ENCODE measurements at places on chromosomes 7 and 10.

DNA sequence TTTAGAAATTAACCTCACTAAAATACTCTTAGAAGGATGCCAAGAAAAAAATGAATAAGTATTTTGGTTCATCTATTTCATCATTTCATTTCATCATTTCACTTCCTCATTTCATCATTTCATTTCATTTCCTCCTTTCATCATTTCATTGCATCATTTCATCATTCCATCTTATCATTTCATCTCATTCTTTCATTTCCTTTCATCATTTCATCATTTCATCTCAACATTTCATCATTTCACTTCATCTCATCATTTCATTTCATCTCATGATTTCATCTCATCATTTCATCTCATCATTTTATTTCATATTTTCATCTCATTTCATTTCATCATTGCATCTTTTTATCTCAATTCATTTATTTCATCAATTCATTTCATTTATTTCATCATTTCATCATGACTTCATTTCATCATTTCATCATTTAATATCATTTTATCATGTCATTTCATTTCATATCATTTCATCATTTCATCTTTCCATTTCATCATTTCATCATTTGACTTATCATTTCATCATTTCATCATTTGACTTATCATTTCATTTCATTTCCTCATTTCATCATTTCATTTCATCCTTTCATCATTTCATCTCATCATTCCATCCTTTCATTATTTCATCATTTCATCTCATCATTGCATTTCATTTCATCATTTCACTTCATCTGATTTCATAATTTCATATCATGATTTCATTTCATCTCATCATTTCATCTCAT, 129.9 kb downstream of the ZNF92 start:
- DNase-seq = no peak

DNA sequence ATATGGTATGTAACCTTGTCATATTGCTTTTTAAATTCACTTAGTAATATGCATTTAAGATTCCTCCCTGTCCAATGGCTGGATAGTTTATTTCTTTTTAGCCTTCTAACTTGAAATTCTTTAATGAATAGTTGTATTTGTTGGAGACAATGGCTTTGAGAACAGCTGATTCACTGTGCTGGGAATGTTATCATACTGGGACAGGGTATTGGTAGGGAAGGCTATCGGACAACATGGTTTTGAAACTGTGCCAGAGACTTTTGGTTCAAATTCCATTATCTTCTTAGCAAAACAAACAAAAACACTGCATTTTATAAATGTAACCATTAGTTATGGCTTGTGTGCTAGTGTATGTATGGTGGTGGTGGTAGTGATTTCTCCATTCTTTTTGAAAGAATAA, 517.1 kb upstream of the ANKRD30A start:
- DNase-seq = no peak

GRCh38 chr7:102184303-102184702, 102.4 kb upstream of the SH2B2 start:
- no peak for DNase-seq

GRCh38 chr10:78976825-78977755, 91.7 kb upstream of the ZMIZ1 start:
- DNase-seq = no peak

DNA sequence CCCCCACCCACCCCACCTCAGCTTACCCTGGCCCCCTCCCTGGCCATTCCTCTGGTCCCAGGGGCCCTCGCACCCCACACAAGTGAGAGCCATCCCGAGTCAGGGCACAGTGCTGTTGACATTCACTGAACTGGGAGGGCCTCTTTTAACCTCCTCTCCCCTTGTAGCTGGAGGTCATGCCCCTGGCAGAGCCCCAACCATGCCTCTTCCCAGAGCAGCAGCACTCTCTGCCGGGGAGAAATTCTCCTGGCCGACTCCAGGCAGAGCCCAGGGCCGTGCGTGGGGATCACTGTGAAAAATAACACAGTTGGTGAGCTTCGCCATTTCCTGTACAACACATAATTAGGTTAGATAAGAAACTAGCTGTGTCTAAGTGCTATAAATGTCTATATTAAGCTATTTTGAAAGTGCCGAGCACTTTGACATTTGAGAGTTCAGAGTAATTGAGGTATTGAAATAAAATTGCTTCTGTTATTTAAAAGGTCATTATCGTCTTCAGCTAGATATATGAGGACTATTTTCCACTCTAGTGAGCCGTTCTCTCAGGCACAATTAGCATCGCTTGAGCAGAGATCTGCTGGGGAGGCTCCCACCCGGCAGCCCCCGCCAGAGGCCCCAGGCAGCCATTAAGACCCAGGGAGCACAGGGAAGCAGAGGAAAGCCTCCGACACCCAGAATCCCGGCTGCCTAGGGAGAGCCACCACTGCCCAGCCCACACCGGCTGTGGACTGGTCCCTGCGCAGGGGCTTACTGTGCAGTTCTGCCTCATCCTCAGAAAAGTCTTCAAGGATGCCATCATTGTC, 62.4 kb upstream of the LRRC18 start:
- DNase-seq = no peak

DNA sequence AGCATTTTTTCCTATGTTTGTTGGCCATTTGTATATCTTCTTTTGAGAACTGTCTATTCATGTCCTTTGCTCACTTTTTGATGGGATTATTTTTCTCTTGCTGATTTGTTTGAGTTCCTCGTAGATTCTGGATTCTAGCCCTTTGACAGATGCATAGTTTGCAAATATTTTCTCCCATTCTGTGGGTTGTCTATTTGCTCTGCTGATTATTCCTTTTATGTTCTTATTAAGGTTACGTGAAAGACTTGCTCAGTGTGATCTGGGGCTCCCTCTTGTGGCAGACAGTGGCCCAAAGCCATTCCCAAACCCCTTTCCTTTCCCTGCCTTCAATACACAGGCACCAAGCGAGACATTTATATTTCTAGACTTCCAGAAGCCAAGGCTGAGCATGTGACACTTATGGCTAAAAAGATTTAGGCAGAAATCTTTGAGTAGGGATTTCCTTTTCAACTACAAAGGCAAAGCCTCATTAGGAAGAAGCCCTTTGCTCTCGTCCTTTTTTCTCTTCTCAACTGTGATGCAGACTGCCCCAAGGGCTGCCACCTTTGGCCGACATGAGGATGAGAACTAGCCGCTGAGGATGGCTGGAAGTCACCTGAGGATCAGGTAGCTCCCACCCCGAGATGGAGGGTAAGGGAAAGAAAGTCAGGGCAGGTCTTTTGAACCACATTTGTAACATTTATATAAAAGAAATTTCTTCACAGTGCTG, 23.6 kb downstream of the ST8SIA6 start:
- peak; percentile 67 for DNase-seq

DNA sequence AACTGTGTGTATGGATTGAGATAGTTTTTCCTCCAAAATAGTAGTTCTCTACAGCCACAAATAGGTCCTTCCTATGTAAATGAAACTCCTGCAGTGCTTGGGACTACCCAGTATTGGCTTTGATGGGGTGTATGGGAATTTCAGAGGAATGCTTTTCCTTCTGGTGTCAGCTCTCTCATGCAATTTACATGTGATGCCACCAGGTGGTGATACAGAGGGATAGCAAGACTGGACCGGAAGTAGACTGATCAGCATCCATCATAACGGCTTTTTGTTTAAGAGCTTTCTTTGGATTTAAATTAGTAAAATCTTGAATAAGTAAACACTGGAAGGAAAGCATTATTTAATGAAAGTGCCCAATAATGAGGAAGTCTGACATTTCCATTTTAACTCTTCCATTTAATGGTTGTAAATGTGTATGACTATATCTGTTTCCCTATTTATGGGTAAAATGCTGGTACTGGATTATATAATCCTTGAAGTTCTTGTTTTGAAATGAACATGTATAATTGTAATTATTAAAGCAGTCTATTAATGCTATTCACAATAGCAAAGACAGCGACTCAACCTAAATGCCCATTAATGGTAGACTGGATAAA, 22.7 kb downstream of the DYNC1I1 start:
- DNase-seq = no peak

GRCh38 chr7:25642849-25643248, 414.6 kb upstream of the NPVF start:
- no peak for DNase-seq

- no peak for DNase-seq
Measured at GRCh38 chr10:24452030-24452429, 243.1 kb downstream of the KIAA1217 start.

- no peak for DNase-seq
Measured at GRCh38 chr10:125689955-125690569, 7.1 kb upstream of the TEX36 start.

DNA sequence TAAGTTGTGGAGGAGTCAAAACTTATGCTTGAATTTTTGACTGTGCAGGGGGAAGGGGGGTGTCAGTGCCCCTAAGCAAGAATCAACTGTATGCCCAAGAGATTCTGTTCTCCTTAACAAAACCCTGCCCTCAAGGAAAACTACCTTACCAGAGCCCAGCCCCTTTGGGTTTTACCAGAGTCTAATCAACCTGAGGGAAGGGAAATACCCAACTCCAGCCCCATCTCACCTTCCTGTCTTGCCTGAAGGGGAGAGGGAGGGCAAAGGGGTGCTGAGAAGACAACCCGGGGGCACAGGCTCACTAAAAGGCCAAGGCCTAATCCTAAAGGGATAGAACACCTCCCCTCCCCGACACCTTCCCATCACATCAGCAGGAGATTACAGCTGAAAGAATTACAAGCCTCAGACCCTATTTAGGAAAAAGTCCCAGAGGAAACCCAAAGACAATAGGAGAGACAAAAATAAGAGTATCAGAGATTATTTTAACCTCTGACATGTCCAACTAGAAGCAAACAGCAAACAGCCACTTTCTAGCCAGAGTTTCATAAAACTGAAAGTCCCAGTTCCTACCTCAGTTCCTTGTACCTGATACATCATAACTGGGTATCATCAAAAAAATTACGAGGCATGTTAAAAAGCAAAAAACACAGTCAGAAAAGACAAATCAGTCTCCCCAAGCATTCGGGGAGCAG, 26.8 kb upstream of the C7orf33 start:
- no peak for DNase-seq

GRCh38 chr7:131633342-131633843, 77.0 kb upstream of the PODXL start:
- peak; percentile 9 for DNase-seq

GRCh38 chr7:35359423-35359822, 105.5 kb upstream of the TBX20 start:
- DNase-seq = no peak

DNA sequence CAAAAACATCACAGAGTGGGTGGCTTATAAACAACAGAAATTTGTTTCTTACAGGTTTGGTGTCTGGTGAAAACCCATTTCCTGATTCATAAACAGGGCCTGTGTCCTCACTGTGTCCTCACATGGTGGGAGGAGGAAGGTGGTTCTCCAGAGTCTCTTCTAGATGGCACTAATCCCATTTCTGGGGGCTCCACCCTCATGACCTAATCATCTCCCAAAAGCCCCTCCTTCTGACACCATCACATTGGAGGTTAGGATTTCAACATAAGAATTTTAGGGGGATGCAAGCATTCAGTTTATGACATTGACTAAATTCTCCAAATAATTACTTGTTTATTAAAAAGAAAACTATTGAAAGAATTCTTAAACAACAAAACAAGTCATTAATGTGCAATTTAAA, 116.0 kb downstream of the CHN2 start:
- no peak for DNase-seq

GRCh38 chr7:149624006-149624405, 126.4 kb upstream of the ZNF746 start:
- DNase-seq = no peak

DNA sequence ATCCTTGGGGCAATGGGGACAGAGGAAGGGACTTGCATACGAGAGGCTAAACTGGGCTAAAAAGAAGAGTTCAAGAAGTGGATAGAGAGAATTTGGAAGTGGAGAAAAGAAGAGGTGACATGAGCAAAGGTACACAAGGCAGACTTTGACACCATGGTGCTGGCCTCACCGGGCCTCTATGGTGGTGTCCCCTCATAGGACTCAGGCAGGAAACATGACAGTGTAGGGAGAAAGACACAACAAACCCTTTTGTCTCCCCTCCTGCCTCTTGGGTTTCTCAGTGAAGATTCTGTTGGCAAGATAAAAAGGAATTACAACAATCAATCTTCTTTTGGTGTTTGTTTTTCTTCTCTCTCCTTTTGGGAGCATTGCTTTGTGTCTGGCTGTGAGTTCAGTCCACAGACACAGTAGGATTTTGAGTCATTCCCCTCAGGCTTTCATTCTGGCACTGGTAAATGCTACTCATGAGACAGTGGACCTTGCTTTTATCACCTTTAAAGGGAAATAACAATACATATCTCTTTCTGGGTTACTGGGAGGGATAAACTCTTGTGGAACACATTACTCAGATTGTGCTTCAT, 827.7 kb downstream of the TNS3 start:
- no peak for DNase-seq

GRCh38 chr7:82109288-82109687, 334.3 kb downstream of the CACNA2D1 start:
- peak; percentile 5 for DNase-seq

DNA sequence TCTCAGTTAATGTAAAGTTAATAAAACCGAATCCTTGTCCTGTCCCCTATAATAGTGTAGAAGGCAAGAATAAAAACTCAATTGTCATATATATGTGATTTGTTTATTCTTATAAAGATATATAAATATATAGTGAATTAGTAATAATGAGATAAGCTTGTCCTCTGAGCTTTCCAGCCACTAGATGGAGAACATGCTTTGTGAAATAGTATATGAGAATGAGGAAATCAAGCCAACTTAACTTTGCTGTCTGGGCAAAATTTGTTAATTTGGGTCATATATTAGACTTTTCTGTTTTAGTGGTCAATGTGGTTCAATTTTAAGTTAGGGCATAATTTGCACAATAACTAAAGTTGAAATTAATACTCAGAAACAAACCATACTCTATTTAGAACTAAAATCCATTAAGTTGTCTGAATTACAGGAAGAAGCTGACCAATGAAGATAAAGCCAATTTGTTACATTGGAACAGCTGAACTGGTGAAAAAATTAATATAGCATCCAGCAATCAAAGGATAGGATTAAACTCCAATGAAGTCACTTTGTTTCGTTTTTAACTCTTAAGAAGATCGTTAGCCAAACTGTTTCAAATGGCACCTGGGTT, 595.0 kb downstream of the ARL4A start:
- DNase-seq = peak; percentile 4

DNA sequence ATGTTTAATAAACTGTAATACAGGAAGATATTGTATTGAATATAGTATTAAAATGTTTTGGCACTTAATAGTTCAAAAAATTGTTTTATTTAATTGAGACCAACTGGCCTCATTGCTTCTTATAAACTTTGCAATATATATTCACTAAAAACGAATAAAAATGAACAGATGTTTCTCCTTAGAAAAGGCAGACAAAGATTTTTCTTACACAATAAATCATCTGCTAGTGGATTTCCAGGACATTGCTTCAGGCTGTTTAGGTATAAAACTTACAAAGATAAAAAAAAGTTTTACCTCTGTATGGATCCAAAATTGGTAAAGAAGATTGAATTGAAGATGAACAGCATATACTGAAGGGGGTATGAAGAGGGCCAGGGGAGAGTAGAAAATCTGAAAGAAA, 143.6 kb downstream of the AGMO start:
- no peak for DNase-seq
